ENCODE measurements at places on chromosomes 3 and 15.

DNA sequence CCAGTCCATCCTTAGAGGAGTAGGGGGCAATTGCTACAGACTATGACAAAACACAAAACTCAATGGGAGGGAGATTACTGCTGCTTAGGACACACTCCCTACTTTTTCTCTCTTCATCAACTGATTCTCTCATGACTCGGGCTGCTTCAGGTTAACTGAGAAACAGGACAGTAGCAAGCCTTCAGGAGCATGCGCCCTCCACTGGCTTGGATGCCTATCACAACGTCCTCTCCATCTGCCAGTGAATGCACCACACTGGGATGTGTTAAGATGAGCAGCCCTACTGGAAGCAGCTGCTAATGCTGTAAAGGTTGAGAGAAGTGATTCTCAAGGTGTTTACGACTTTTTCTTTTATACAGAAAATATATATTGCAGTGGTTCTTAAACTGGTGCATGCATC lies 542.3 kb downstream of the EDEM1 start:
- no peak for DNase-seq

DNA sequence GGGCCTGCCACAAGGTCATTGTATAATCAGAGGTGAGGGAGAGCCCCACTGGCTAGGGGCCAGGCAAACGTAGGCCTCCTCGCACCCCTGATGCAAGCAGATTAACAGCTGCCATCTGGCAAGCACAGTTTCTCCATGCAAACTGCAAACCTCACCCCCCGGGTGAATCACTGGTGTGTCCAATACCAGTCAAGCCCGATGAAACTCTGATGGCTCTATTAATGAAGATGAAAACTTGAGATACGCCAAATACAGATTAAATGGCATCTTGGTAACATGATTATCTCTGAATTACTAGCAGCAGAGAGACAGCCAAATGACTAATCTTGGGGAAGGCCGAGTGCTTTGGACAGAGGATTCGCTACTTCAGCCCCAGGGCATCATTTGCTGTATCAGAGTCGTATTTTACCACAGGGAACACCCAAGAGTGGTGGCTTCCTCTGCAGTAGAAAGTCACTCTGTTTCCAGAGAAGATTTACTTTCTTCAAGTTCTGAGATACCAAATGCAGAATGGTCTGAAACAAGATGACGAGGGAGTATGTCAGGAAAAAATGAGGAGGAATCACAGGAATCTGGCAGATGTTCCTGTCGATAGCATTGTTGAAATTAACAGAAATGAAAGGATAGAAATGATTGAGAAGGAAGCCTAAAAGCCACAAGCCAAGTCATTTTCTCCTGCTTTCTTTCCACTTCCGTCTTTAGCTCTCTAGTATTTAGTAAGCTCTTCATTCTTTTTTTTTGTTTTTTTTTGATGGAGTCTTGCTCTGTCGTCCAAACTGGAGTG lies 96.2 kb upstream of the NR2F2 start:
- DNase-seq = peak; percentile 51

DNA sequence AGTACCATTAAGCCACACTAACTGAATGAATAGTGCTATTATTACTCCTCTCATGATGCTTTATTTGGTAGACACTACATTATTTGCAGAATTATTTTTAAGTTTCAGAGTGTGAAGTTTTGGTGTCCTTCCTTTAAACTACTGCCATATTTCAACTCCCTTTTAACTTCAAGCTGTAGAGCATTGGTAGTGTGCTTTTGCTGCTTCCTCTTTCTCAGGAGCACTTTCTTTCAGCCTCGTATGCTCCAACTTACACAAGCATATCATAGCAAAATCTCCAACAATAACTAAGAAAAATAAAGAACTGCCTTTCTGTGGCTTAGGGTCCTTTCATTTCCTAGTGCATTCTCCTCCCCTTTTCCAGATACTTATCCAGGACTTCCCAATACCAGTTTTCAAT lies 476.4 kb upstream of the AGTR1 start:
- DNase-seq = no peak

DNA sequence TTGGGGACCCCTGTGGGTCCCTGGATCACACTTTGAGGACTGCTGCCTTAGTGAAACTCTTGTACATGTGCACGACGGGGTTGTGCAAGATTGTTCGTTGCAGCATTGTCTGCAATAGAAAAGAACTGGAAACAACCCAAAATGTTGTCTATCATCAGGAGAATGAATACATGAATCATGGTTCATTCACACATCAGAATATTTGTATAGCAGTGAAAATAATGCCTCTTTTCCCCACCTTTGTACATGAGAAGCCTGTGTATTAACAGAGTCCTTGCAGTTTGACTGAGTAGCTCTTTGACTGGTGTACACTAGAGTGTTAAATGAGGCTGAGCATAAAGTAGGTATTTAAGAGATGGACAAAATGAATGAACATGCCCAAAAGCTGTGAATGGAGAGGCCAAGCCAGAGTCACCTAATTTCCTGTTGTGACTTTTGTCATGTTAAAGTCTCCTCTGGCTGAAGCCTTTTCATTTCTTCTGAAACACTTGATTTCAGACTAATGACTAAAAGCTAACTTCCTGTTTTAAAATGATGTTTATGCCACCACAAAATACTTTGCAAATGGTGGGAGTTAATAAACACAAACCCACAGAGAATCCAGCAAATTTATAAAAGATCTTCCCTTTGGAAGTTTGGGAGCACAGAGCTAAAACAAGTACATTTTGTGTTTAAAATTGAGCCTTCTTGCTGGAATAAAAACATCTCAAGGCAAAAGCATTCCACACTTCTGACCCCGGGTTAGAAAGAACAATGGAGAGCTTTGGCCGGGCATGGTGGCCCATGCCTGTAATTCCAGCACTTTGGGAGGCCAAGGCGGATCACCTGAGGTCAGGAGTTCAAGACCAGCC lies 20.6 kb upstream of the USP3 start:
- no peak for DNase-seq

- no peak for DNase-seq
Measured at GRCh38 chr3:118781839-118782238, 252.8 kb downstream of the IGSF11 start.

DNA sequence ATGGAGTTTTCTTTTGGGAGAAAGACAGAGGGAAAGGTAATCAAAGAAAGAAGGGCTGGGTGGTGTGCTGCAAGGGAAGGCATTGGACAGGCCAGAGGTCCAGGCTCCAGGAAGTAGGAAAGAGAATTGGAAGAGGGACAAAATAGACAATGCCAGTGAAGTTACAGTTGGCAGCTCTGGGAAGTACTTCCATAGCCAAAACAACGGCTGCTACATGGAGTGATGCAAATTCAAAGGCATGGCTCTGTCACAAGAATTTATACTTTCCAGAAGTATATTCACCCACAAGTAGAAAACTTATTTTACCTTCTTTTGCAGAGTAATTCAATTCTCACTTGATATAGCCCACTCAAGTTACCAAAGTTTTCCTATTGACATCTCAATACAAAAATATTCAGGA lies 191.5 kb downstream of the TNIK start:
- DNase-seq = no peak

Data from fibroblast of villous mesenchyme (primary cell).